ENCODE measurements at places on chromosomes 2 and 18.
A peak's percentile ranks its signal among the peaks of the same experiment; 100 is the strongest.

- no peak for DNase-seq
These were observed 278.6 kb upstream of the HS6ST1 start for GRCh38 chr2:128597121-128597762.

GRCh38 chr18:63867368-63868125 lies 20.0 kb upstream of the SERPINB2 start:
- DNase-seq: no peak

DNA sequence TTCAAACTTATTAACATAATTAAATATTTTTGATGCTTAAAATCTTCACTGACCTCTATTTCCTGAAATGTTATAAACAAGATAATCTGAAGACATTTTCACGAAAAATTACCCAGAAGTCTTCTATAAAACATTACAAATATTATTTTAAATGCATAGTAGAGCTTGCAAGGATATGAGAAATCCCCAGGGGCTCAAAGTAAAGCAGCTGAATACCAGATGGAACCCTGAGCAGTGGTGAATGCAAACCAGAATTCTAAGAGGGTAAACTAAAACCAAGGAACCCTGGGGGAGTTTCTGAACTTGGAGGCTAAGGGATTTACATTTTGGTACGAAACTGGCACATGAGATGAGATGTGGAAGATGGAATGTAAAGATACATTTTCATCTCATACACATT lies 83.6 kb downstream of the FSHR start:
- no peak for DNase-seq

GRCh38 chr2:164763431-164763830 lies 78.2 kb downstream of the COBLL1 start:
- DNase-seq: no peak

DNA sequence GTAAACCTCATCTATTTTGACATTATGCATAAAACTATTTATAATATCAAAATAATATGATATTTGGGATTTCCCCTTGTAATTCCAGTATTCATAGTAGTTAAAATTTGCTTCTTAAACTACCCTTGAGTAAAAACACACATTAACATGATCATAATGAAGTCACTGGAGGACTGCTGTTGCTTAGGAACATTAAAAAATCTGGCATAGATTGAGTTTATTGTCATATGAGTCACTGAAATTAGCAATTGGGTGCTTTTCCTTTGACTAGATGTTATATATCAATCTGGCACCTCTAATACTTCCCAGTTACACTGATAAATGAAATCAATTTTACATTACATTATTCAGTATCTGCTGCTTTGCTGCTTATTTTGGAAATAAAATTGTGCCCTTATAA lies 57.0 kb upstream of the ZC3H15 start:
- no peak for DNase-seq

DNA sequence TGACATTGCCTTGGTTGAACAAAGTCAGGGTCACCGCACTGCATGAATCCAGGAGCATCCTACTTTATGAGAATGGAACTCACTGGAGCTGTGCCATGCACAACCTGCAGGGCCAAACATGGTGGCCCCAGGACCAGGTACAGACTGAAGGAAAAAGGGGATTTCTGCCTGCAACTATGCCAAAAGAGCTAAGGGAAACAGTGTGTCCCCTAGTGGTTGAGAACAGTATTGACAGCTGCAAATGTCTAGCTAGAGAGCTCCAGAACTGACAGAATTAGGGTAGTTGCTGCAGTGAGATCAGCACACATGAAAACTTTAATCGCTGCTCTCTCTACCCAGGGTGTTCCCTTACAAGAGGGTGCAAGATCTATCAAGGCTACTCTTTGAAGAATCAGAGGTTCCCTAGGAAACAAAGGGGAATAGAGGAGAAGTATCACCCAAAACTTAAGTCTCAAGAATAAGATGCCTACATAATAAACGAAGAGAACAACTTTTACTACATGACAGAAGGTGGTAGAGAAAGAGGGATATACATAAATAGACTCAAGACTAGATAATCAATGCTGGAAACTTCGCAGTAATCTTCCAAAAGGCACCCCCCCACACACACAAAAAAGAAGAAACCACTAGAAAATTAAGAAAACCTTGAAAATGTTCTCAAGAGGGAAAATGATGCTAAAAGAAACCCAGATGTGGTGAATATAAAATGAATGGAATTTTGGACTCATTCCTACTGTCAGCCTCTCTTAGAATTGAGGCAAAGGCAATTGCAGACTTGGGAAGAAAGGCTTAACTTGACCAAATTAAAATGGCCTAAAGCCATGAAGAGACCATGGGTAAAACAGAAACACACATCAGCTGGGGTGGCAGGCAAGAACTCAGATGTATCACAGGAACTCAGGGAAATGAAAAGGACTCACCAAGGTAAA lies 43.6 kb upstream of the IHH start:
- peak; percentile 26 for DNase-seq

DNA sequence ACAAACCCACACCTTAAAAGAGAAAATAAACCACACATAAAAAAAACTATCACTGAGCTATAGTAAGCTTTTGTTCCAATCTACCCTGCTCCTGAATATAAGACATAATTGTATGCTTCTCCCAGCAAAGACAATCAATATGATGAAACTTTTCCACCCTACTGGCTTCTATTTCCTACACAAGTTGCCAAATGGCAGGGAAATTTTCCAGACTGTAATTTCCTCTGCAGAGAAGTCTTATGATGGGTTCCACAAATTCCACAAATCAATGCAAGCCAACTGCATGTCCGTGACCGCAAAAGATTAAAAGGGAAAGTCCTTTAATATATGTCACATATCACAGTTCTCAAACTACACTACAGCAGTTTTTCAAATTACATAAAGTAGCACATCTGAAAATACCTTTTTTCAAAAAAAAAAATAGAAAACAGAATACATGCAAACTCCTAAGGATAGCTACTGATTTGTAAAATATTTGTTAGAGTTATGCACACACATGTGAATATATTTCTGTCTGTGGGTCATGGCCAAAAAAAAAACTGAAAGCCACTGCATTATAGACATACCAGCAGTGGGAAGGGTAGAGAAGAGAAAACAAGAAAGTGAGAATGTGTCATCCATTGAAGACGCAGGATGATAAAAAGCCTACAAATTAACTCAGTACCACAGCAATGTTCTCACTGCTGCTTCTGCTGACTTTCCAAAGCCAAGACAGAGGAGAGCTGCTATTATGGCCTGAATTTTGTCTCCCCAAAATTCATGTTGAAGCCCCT lies 61.4 kb downstream of the RPL31 start:
- DNase-seq: peak; percentile 71

DNA sequence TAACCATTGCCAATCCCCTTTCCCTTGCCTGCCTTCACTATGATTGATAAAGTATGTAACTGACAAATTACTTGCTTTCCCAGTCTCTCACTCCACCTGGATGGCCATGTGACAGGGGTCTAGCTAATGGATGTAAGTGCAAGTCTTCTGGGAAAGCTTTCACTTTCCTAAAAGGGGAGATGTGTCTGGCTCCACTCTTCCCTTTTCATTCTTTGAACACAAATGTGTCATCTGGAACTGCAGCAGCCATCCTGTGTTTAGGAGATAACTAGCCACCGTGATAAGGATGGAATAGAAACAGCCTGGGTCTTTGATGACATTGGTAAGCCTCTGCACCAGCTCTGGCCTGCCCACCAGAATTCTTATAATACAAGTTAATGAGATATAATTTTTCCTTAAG lies 38.2 kb downstream of the SNRPD1 start:
- DNase-seq: no peak

DNA sequence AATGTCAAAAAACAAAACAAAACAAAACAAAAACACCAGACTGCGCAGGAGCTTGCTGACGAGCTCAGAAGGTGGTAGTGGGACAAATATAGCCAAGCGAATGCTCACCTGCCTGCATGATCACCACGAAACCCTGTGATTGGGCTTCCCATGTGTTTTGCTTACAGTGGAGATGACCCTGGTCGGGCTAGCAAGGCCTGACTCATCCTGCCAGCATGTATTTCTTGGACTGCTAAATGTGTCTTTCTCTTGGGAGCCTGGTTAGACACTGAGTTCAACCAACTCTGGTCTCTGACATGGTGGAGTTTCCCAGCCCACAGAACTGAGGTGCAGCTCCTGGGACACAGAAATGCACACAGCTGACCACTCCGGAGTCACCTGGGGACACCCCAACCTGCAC lies 30.7 kb upstream of the DUSP2 start:
- peak; percentile 23 for DNase-seq

DNA sequence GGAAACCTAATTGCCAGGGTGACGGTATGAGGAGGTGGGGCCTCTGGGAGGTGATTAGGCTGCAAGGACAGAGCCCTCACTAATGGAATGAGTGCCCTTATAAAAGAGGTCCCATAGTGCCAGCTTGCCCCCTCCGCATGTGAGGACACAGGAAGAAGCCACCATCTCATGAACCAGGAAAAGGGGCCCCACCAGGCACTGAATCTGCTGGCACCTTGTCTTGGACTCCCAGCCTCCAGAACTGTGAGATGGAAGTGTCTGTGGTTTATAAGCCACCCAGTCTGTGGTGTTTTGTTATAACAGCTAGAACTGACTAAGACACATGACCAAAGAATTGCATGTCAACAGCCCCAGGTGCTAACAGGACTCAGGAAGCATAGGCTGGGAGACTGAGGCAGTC lies 214.3 kb downstream of the MGAT5 start:
- no peak for DNase-seq

DNA sequence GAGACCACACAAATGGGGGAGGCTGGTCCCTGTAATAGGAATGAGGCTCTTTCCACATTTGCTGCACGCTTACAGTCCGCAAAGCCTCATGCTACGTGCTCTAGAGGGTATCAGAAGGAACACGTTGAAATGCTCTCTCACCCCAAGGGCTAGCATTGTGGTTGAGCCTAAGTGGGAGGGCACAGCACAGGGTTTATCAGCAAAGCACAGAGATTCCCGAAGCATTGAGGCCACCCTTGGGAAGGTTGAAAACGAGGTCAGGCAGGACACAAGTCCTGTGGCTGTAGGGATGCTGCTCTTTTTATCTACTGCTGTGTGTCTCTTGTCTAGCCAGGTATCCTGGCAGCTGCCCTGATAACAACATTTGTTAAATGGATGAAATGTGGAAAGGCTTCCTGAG lies 378.3 kb downstream of the EN1 start:
- no peak for DNase-seq

- DNase-seq: peak; percentile 70
These were observed 14.9 kb downstream of the PPP3R1 start for GRCh38 chr2:68237404-68237803.

- no peak for DNase-seq
These were observed 4.6 kb downstream of the PPP1R7 start for GRCh38 chr2:241154915-241155314.

DNA sequence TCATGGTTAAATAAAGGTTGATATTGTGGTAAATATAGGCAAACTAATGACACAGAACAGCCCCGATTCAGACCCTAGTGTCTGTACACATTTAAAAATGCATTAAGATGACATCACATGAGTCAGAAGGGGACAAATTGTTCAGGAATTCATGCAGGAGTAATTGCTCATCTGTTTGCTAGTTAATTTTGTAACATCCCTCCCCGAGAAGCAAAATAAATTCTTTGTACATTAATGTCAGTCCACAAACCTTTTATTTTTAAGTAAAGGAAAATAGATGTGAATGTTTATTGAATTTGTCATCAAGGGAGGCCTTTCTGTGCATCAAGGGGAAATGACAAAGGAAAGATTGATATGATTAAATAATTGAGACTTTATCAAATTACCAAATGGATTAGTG lies 69.9 kb downstream of the SH3BP4 start:
- DNase-seq: peak; percentile 84

DNA sequence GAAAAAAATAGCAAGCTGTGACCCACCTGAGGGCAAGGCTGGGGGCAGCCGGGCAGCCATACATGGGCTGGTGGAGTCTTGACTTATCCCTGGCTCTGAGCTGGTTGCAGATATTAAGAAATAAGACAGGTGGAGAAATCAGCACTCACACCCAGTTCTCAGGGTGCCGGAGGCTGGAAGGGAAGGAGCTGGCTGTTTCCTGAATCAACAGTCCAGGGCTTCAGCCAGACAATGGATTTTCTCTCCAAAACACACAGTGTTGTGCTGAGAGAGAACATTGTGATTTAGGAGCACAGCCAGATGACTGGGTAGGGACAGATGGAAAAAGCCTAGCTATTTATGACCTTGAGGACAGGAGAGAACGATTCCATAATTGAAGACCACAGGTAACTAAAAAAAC lies 208.8 kb downstream of the LDLRAD4 start:
- no peak for DNase-seq

DNA sequence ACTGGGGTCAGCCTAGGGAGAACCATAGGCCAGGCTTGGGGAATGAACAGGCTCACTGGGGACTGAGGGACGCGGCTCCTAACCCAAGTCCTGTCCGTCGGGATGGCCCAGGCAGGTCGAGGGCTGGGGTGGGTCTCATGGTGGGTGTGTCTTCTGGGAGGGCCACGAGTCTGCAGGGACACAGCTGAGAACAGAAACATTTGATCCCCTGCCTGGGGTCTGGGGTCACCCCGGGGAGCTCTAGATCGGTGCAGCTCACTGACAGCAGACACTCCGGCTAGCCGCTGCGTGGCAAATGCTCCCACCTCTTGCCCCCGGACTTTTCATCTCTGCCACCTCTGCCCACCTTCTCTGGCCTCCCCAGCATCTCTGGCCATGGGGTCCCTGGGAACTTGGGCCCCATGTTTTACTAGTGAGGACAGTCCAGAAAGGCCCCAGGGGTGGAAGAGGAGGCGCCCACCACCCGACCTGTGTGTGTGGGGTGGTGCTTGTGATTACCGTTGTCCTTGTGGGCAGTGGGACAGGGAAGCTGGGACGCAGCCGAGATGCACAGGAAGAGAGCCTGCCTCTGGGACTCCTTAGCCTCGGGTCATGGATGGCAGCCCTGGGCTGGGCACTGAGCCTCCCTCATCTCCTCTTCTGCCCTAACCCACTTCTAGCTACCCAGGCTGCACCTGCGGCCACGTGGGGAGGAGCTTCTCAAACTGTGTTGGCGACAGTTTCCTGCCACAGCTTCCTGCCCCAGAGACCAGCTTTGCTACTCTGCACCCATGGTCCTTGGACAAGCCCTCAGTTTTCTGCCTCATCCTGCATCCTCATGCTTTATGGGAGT lies 4.9 kb downstream of the ZAP70 start:
- DNase-seq: no peak

DNA sequence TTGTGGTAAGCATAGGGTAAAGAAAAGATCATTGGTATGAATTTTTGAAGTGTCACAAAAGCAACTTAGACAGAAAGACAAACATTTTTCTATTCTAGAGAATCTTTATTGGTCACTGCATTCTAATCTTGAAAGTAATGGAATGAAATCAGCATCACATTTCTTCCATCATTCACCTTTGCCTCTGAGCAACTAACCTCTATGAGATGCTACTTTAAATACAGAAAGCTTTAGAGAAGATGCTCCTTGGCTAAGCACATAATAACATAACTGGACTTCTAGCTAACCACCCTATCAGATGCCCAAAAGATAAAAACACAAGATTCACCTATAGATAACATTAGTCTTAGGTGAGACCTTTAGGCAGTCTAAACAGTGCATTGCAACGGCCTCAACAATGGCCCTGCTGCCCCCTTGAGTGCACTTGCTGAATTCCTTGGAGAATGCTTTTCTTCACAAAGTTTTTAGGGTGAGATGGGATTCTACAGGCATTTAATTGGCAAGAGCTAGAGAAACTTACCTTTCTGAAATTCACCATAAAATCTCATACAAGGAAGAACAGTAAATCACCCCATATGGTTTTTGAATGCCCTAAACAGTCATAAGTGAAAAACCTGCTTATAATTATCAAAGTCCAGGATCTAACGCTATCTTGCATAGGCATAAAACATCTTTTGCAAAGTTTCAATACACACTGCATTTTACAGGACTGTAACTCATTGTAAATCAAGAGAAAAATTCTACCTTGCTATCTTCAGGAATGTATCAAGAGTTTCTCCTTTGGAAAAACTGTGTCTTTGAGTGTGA lies 791.3 kb upstream of the CHAC2 start:
- DNase-seq: no peak
